GM04504 (cell line): ENCODE measurements at places on chromosomes 5 and 9.

GRCh38 chr5:40112875-40113274 is 566.8 kb upstream of the PTGER4 start:
- DNase-seq: no peak

GRCh38 chr9:136499071-136499934 is 16.5 kb upstream of the SEC16A start:
- DNase-seq: no peak

DNA sequence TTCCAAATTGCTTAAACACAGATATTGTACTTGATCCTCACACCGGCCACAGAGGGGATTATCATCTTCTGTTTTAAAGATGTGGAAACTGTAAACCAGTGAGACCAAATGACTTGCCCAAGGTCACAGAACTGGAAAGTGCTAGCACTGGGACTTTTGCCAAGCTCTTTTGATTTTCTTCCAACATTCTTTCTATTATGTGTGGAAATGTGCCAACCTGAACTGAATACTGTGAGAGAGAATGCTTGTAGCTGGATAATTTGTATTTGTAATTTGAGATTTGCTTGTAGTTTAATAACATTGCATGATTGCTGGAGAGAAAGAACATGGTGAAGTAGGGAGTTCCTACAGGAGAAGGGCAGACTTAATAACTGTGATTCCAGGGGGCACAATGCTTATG is 977.9 kb upstream of the NUDT12 start:
- DNase-seq: peak; percentile 23

- DNase-seq: peak; percentile 16
These were observed 571 bp downstream of the PPIC start for GRCh38 chr5:123035918-123036390.

DNA sequence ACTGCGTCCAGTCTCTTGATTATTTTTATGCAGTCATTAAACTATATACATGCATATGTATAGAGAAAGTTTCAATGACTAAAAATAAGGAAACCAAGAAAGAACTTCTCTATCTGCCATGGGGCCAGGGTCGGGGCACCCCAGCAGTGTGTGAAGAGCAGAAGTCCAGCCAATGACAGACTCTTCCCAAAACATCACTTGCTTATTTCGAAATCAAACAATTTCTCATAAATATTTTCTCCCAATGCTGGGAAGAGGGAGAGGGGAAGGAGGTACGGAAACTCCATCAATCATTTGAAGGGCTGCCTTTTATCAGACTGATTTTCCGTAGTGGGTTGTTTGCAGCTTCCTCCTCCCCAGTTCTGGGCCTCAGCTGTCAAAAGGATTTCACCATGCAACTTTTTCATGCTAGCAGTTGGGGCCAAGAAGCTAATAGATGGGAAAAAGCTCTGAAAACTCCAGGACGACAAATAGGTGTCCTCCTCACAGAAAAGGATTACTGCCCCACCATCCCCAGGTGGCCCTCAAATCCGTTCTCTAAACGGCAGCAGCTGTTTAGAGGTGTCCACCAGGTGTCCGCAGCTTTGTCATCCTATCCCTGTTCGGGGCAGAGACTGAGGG is 617 bp upstream of the FPGS start:
- DNase-seq: no peak

DNA sequence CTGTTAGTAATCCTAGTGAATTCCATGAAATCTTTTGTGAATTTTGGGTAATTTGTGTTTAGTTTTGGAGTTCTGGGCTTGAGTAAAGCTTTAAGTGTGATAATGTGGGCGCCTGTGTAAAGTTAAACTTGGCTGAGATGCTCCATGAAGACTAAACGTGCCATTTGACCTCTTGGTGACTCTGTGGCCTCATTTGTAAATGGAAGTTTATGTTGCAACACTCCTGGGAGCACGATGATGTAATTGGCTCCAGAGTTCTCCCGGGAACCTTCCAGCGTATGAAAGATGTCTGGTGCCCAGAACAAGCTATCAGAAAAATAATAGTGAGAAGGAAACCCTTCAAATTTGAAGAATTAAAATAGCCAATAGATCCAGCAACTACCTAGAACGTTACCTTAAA is 981.2 kb downstream of the TLE4 start:
- DNase-seq: no peak

- DNase-seq: no peak
These were observed 14.7 kb upstream of the ARRDC3 start for GRCh38 chr5:91397791-91398190.

- peak; percentile 20 for DNase-seq
These were observed 52.6 kb upstream of the ARAP3 start for GRCh38 chr5:141734501-141735229.

- DNase-seq: no peak
These were observed 99.8 kb downstream of the EFNA5 start for GRCh38 chr5:107570805-107571531.

- DNase-seq: no peak
These were observed 132.4 kb downstream of the ADAMTS2 start for GRCh38 chr5:179212870-179213269.

DNA sequence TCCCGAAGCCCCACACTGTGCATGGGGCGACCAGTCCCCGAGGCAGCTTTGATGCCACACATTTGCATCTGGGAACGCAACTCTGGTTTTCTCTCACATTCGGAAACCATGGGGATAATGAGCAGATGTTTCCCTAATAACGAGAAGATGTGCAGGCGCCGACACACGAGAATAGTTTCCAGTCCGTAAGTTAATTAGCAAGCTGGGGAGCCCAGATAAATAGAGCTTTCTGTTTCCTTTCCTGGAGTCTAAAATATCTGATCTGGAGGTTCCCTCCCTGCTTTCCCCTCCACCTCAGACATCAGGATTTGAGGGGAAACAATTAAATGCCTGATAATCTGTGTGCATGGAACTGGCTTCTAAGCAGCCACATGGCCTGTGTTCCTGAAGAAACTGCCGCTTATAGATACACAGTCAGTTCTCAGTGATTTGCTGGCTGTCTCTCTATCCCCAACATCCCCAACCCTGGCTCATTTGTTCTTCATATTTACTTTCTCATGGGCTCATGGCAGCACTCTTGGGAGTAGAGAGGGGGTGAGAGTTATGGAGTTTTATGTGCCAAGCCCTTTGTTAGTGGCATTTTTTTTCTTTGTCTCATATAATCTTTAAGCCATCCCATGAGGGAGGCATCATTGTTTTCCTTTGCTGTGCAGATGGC is 62.8 kb downstream of the PDZD2 start:
- no peak for DNase-seq

GRCh38 chr9:1619915-1620710 is 395.0 kb upstream of the SMARCA2 start:
- no peak for DNase-seq

- DNase-seq: no peak
These were observed 441.5 kb upstream of the CDH9 start for GRCh38 chr5:27479859-27480258.

DNA sequence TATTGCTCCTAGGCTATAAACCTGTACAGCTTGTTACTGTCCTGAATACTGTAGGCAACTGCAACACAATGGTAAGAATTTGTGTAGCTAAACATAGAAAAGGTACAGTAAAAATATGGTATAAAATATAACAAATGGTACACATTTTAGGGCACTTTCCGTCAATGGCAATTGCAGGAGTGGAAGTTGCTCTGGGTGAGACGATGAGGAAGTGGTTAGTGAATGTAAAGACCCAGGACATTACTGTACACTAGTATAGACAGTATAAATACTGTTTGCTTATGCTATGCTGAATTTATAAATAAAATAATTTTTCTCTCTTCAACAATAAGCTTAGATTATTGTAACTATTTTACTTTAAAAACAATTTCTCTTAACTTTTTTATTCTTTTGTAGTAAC is 15.6 kb upstream of the ADRB2 start:
- DNase-seq: no peak

DNA sequence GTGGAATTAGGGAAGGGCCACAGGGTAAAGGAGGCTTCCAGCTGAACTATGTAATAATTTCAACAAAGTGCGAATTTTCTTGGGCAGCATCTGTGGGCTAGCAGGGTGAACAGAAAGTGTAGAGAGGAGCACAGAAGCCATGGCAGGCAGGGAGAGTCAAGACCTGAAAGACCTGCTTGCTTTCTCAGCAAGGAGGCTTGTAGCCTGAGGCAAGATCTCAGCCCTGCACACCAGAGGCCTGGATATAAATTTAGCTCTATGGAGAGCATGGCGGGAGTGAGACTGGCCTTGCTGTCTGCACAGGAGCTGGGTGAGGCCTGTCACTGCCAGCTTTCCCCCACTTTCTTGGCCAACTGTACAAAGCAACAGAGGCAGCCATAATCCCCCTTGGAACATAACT is 32.1 kb upstream of the SH3TC2 start:
- DNase-seq: no peak

DNA sequence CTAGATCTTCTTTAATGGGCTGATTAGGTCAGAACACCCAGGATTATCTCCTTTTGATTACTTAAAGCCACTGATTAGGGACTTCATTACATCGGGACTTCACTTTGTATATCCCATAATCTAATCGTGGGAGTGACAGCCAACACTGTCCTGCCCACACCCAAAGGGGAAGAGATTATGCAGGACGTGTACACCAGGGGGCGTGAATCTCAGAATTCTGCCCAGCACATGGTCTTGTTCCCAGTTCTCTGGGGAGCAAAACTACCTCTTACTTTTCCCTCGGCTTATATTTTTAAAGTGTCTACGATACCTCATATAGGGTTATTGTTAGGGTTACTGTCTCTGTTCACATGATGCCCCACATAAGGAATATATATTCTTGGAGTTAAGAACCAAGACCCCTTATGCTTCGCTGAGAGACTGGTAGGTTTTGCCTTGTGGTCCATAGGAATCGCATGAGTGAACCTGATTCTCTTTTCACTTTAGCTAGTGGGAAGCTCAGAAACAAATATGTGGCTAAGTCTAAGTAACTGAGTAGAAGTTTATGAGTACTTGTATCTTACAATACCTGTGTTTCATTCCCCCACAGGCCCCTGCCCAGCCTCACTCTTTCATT is 192.7 kb downstream of the GNA14 start:
- no peak for DNase-seq

- DNase-seq: no peak
These were observed 16.5 kb downstream of the ASS1 start for GRCh38 chr9:130461218-130461630.

GRCh38 chr5:34487159-34487879 is 168.8 kb upstream of the RAI14 start:
- DNase-seq: peak; percentile 42

DNA sequence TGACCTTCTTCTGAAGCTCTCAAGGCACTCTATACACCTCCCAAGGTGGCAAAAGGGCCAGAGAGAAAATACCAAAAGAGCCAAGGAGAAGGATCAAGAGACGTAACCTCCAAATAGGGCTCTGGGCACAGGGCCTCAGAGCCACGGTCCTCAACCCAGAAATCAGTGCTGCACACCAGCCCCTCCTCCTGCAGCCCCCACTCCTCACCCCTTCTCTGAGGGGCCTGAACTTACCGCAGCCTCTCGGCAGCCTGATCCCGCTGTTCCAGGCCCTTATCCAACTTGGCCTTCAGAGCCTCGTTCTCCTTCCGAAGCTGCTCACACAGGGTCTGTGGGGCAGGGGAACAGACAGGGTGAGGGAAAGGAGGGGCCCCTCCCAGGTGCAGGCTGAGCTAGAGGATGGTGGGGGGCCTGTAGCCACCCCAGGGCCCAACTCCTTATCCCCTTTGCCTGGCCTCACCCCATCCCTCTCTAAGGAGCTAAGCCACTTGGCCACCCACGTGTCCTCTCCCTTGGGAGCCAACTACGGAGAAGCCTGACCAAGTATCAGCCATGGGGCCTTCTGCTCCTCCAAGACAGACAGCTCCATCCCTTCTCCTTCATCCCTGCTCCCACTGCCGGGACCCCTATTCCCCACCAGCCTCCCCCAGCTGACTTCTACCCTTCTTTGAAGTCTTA is 28.8 kb downstream of the TNIP1 start:
- no peak for DNase-seq

DNA sequence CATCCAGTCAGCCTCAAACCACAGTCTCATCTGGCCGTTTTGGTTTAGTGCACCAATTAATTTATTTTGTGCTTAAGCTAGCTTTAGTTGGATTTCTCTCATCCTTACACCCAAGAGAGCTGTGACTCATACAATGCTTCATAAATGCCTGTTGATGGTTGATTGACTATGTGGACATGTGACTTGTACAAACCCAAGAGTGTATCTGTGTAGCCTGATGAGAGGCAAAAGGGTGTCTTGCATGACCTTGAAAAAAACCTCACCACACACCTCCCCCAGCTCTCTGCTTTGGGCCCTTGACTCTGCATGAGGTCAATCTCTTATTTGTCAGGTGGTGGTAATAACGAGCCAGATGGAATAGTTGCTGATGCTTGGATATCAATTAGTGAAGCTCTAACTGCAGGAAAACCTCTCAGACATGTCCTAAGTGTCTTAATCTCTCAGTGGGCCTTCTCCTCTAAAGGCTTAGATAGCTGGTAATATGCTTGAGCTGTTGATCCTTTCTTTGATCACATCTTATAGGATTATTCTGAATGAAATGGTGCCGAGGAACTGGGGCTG is 10.6 kb upstream of the GLRA1 start:
- DNase-seq: no peak

DNA sequence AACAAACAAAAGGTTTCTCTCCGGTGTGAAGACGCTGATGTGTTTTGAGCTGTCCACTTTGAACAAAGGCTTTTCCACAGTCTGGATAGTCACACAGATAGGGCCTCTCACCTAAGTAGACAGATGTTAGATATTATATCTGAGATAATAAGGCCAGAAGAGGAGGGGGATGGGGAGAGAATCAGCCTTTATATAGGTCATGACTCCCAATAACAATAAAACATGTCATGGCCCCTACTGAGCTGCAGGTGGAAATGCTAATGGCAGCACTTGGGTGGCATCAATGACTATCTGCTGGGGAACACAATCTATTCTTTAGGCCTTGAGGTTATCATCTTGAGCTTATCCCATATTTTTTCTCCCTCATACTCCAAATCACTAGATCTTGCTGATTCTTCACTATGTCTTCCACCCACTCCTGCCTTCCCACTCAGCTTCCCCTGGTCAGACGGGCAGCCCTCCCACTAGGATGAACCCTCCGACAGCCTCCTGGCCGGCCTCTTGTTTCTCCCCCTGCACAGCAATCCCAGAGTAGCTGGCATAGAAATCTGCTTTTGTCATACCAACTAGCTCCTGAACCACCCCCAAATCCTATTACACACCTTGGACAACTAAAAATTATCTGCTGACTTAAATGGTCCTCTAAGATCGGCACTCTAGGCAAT is 11.5 kb upstream of the SLC35D2 start:
- DNase-seq: no peak

GRCh38 chr9:93725382-93725781 is 149.0 kb downstream of the PHF2 start:
- DNase-seq: no peak

- DNase-seq: no peak
These were observed 211.6 kb upstream of the TMEM161B start for GRCh38 chr5:88480245-88480644.
